ENCODE measurements at places on chromosomes 2 and 18.

- DNase-seq, result no peak
These were observed 152.6 kb upstream of the KYNU start for GRCh38 chr2:142724713-142725349.

DNA sequence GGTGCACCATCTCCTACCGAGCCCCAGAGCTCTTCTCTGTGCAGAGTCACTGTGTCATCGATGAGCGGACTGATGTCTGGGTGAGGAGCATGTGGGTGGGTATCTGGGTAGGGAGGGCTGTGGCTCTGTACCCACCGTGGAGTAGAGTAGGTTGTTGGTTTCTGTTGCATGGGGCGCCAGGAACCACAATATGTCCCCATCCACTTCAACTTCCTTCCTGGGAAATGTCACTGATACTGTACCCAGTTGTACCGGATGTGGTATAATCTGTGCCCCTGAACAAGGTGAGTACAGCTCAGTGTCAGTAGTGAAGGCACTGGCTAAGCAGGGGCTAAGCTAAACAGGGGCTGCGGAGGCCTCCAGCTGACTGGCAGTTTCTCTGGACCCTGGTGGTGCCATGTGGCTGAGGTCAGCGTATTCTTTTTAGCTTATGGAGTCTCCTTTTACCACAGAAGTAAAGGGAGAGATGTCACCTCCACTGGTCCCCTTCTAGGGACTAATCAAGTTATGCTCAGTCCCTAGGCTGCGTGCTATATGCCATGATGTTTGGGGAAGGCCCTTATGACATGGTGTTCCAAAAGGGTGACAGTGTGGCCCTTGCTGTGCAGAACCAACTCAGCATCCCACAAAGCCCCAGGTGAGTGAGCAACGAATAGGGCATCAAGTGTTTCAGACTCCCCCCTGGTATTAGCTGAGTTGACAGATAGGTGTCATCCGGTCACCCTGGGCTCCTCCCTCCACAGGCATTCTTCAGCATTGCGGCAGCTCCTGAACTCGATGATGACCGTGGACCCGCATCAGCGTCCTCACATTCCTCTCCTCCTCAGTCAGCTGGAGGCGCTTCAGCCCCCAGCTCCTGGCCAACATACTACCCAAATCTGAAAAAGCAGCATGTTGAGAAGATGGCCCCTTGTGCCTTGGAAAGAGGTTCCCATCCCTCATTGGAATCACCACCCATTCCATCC, 2.7 kb downstream of the STK16 start:
- no peak for DNase-seq

GRCh38 chr2:226795281-226796011, 4.2 kb downstream of the IRS1 start:
- no peak for DNase-seq

GRCh38 chr18:34807106-34807796, 97.2 kb downstream of the DTNA start:
- DNase-seq, result no peak

- no peak for DNase-seq
These were observed 143.0 kb downstream of the ARL6IP6 start for GRCh38 chr2:152861349-152861942.
